Metanephros (tissue), 2 donors: ENCODE measurements at places on chromosomes 16 and 17. TPM values are rescaled to one million over a fixed set of nuclear protein-coding genes. Genes with fewer than 3 reads are reported as not detected.

The CCDC154 gene
- total RNA-seq: 2.2 TPM

The ODAD4 gene
- 1.9 TPM for total RNA-seq

The CLDN6 gene
- total RNA-seq: 7.6 TPM

The KATNB1 gene
- 21.7 TPM for total RNA-seq

The TMEM231 gene
- total RNA-seq: 18.6 TPM

The KRTAP4-2 gene
- not detected for total RNA-seq

The HSD11B2 gene
- total RNA-seq: 198 TPM

The VAT1L gene
- 2.5 TPM for total RNA-seq

The WFDC1 gene
- 4.5 TPM for total RNA-seq

The MEOX1 gene
- 9.7 TPM for total RNA-seq

The KRTAP2-2 gene
- total RNA-seq: not detected

The NHERF2 gene
- 109 TPM for total RNA-seq

The KLHL10 gene
- total RNA-seq: 0.12 TPM
